ENCODE measurements at places on chromosomes 11 and 22.

- no peak for DNase-seq
Measured at GRCh38 chr11:1138097-1138496, 19.7 kb upstream of the MUC5AC start.

- no peak for DNase-seq
Measured at GRCh38 chr22:47309946-47310345, 547.5 kb downstream of the TBC1D22A start.

DNA sequence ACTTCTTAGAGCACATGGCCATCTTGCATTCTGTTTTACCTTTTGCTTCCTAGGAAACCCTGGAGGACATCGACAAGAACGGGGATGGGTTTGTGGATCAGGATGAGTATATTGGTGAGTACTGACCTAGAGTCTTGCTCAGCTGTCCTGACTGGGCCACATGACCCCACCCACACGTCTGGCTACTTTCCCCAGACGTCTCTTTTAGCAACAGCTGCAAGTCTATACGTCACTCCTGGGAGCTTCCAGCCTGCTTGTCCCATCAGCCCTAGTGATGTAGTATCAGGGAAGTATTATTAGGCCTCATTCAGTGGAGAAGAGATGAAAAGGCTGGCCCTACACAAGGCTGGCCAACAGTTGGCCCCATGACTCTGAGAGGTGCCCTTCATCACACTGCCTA lies 9.6 kb downstream of the RCN1 start:
- DNase-seq: no peak

GRCh38 chr11:35947437-35947836 lies 3.6 kb downstream of the LDLRAD3 start:
- no peak for DNase-seq

GRCh38 chr11:75668451-75669297 lies at the start of gene MAP6:
TSS of gene MAP6 (minus strand) at chr11:75669038. CDS start at chr11:75668369, 669 bp downstream.
- DNase-seq: no peak

GRCh38 chr11:19984048-19984742 lies 176.1 kb downstream of the DBX1 start:
- DNase-seq: no peak

- no peak for DNase-seq
Measured at GRCh38 chr11:86687185-86687778, 14.9 kb upstream of the ME3 start.

DNA sequence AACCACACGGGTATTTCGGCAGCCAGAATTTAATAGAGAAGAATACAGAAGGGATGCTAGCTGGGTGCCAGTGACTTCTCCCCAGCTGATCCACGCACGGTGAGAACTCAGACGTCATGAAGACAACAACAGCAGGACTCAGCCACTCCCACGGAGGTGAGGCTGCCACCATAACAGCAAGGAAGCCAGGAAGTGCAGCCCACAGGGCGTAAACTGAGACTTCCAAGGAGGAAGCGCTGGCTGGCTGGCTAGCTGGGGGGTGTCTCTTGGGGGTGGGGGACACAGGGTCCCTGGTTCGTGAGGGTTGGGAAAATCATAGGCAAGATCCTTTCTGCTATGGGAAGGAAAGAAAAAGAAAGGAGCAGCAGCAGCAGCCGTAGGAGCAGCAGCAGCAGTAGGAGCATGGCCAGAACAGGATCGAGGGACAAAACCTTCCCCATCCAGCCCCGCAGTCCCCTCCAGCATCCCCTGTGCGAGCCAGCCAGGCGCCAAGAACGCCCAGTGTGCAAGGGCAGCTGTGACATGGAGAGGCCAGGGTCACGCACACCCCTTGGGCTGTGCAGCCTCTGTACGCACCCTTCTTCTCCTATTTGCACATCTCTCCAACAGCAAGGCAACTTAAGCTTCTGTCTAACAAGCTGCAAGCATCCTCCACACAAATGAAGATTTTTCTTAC lies 49.6 kb upstream of the SHANK2 start:
- DNase-seq: no peak

DNA sequence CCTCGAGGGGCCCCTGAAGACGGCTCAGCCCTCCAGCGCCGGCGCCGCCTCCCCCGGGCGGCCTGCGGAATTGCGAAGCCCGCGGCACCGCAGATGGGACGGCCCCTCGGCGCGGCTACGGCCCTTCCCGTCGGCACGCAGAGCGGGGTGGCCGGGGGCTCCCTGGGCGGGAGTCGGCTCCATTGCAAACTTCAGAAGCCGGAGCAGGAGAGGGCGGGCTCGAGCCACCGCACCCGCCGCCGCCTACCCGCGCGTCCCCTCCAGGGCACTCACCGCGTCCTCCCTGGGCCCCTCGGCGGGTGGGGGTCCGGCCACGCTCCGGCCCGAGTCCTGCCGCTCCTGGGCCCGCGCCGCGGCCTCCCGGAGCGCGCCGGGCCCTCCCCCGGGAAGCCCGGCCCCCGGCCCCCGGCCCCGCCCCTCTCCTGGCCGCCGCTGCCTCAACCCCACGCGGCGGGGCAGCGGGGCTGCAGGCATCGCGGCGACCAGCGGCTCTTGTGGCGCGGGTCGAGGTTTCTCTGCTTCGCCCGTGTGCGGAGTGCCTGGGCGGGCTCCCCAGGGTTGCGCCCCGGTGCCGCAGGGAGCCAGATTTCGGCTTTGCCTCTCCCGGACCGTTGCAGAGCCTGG lies at the start of gene PACSIN3:
Gene PACSIN3 (minus strand): TSS at position 359 of the 624 bp plus-strand sequence. CDS start 3,707 bp downstream, outside the sequence.
- no peak for DNase-seq

- no peak for DNase-seq
Measured at GRCh38 chr22:35638410-35638809, 9.8 kb upstream of the APOL6 start.

GRCh38 chr22:45268167-45268957 lies 16.4 kb upstream of the UPK3A start:
- DNase-seq: no peak

DNA sequence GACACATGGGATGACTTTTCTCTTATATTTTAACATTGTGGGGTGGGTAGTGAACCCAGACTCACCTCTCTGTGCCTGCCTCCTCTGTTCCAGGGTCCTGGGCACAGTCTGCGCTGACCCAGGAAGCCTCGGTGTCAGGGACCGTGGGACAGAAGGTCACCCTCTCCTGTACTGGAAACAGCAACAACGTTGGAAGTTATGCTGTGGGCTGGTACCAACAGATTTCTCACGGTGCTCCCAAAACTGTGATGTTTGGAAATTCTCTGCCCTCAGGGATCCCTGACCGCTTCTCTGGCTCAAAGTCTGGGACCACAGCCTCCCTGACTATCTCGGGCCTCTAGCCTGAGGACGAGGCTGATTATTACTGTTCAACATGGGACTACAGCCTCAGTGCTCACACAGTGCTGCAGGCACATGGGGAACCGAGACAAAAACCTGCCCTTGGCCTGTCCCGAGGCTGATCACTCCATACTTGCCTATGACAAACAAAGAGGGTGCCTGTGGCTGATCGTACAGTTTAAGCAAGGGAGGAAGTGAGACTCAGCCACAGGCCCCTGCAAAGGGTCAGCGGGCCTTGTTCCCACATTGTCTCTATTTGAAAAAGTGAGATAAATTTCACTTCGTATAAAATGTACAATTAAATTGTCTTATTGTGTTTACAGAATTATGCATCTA lies 43.7 kb upstream of the TOP3B start:
- DNase-seq: no peak

- no peak for DNase-seq
Measured at GRCh38 chr22:49530671-49531367, 296.9 kb downstream of the BRD1 start.

Data from activated CD8-positive, alpha-beta memory T cell treated with anti-CD3 and anti-CD28 coated beads for 4 hours (primary cell).